D721Med (cell line): ENCODE measurements at places on chromosomes 13 and 19.

- no peak for DNase-seq
Observed at GRCh38 chr19:13056052-13056660, 46.5 kb downstream of the LYL1 start.

DNA sequence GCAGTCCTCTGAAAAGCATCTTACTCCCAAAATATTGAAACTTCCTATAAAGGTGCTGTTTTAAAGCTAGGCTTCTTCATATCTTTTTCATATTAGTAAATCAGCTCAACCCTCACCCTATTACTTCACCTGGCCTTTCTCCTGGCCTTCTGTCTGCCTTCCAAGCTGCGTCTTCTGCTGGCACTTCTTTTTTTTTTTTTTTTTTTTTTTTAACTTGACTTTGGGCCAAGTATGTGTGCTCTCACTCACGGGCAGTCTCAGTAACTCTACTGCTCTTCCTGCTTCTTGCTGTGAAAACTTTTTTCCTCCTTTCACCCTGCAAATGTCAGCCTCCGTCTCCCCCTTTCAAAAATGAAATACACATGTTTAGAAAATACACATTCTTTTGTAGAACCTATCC, 41.2 kb upstream of the KCTD4 start:
- DNase-seq: no peak

- peak; percentile 72 for DNase-seq
Observed at GRCh38 chr13:113029487-113030258, 60.7 kb downstream of the MCF2L start.

GRCh38 chr19:48964205-48965039, 687 bp upstream of the FTL start:
- DNase-seq: no peak

GRCh38 chr13:86757236-86757978, 913.8 kb upstream of the SLITRK5 start:
- no peak for DNase-seq

GRCh38 chr13:24512197-24512907, at the start of gene PARP4:
Gene PARP4, minus strand, starts transcription at chr13:24512778. Its CDS starts 9,002 bp downstream, at chr13:24503776.
- peak; percentile 38 for DNase-seq

GRCh38 chr19:31338069-31338776, 11.0 kb downstream of the TSHZ3 start:
- no peak for DNase-seq

- DNase-seq: no peak
Observed at GRCh38 chr13:37067874-37068273, 8.4 kb upstream of the SUPT20H start.

DNA sequence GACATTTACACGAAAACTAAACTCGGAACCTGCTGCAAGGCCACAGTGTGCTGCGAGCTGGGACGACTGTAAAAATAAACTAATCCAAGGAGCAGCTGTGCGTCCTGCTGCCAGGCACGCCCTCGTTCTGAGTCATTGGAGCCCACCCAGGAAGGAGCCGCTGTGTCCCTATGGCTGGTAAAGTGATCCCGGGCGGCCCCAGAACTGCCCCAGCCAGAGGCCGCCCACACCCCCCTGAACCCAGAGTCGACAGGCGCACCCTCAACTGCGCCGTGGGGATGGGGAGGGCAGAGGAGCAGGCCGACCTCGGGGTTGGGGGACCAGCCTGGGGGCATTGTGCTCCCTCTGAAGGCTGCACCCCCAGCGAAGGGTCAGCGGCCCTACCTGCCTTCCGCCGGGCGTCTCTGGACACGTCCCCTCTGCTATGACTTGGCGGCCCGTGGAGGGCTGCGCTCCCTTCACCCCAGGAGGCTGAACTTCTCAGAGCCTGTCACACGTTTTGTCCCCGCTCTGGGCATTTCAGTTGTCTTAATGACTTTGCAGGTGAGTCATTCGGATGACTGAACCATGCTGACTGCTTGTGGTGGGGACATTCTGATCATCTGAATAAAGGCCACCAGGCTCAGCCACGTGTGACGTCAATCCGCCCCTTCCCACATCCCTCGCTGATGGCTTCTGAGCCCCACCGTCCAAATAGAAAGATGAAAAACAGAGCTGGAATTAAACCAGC, 42.7 kb downstream of the ADPRHL1 start:
- DNase-seq: no peak

- DNase-seq: no peak
Observed at GRCh38 chr13:112254061-112254818, 121.9 kb upstream of the SPACA7 start.

GRCh38 chr13:50124536-50125303, 109.5 kb downstream of the KCNRG start:
- peak; percentile 81 for DNase-seq

- no peak for DNase-seq
Observed at GRCh38 chr19:1248786-1249297, 459 bp downstream of the MIDN start.

DNA sequence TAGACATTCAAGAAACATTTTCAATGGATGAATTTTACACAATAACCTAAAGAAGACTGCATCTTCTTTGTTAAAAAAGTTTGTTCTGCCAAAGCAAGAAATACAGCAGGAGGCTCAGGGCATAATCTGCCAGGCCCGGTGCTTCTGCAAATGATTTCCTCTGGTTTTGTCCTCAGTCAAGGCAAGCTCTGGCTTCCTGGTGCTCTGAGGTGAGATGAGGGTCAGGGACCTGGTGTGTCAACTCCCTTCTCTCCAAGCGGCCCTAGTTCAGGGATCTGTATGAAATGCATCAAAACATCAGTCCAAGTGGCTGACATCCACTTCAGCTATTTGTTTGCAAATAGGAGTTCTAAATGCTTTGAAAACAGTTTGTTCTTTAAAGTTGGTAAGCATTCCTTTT, 31.6 kb downstream of the LACC1 start:
- DNase-seq: no peak

- DNase-seq: no peak
Observed at GRCh38 chr13:31042481-31043165, 110.2 kb downstream of the TEX26 start.

- no peak for DNase-seq
Observed at GRCh38 chr19:47723581-47723940, 10.3 kb downstream of the EHD2 start.

- no peak for DNase-seq
Observed at GRCh38 chr13:77902319-77902963, 16.2 kb downstream of the EDNRB start.

DNA sequence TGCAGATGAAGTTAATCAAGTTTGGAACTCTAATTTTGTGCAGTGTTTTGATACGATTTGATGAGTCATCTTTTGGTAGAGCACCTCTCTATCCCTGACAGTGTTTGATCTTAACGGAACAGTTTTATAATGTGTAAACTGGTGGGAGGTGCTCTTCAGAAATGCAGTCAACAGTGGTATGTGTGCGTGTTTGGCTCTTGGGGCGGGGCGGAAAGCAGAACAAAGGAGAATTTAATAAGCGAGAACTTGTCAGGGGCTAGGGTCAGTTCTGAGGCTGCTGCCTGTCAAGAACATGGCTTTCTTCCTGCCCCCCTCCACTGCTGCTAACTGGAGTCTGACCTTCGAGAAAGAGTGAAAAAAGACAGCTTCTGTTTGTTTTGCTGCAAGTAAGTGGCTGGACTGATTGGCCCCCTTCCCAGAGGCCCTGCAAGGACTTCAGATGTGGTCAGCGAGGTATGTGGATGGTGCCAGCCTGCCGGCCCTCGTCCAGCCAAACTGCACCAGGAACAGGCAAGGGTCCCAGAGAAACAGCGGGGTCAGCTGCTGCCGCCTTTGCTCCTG, 40.8 kb downstream of the BBC3 start:
- no peak for DNase-seq

GRCh38 chr19:7855426-7856108, 18.6 kb downstream of the PRR36 start:
- DNase-seq: no peak

DNA sequence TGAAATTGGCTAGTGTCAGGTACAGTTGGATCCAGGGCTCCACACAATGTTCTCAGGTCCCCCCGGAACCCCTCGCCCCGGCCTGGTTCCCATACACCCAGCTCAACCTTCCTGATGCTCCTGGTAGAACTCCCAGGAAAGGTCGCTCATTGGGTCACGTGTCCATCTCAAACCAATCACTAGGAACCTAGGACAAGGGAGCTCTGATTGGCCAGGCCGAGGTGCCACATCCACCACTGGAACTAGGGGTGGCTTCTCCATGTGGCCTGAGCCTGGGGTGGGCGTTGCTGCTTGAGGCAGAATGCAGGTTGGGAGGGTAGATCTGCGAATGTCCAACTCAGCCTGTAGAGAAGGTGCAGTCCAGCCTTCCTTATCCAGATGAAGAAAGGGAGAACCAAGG, 6.9 kb upstream of the MEF2B start:
- DNase-seq: no peak

GRCh38 chr13:35159041-35159440, 217.0 kb downstream of the NBEA start:
- DNase-seq: no peak

DNA sequence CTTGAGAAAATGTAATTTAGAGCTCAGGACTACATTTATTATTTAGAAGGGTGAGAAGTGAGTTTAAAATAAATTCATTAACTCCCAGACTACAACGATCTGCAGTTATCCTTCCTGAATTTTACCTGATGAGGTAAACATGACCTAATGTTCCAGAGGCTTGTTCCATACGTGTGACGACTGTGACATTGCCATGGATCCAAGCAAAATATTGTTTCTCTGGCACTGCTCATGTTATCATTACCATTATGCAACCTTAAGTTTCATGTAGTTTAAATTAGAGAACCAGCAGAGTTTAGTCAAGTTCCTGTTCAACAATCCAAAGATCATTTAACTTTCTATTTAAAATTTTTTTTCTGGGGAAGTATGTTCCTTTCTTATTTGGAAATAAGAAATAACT, 279.6 kb downstream of the KLF5 start:
- DNase-seq: no peak

GRCh38 chr13:24234200-24234915, 73.8 kb downstream of the SPATA13 start:
- no peak for DNase-seq

- no peak for DNase-seq
Observed at GRCh38 chr19:4638317-4638716, 999 bp upstream of the TNFAIP8L1 start.

- DNase-seq: no peak
Observed at GRCh38 chr13:99687723-99688397, 186.6 kb downstream of the TM9SF2 start.

DNA sequence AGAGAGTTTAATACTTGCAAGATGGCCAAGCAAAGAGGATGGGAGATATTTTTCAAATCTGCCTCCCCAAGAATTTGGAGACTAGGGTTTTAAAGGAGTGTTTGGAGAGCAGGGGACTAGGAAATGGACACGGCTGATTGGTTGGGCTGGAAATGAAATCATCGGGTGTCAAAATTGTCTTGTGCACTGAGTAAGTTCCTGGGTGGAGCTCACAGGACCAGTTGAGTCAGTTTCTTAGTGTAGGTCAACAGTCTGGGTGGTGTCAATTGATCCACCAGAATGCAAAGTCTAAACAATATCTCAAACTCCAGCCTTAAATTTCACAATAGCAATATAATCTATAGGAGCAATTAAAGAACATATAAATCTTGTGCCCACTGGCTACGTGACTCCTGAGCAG, 23.0 kb upstream of the CEACAM4 start:
- no peak for DNase-seq
